ENCODE measurements at places on chromosomes 2 and 18. TPM values are rescaled to one million over a fixed set of nuclear protein-coding genes. Genes with fewer than 3 reads are reported as not detected.

The LBX2 gene
- 0.99 TPM for total RNA-seq

The IFT172 gene
- total RNA-seq, result 12.2 TPM

The REG1B gene
- not detected for total RNA-seq

The KRTCAP3 gene
- 3.5 TPM for total RNA-seq

The GRB14 gene
- 22.1 TPM for total RNA-seq

The FKBP7 gene
- 21.9 TPM for total RNA-seq

The PRLH gene
- total RNA-seq, result not detected

The GKN2 gene
- total RNA-seq, result not detected

The TXNDC9 gene
- 114 TPM for total RNA-seq

The NHEJ1 gene
- total RNA-seq, result 24.6 TPM

The HMSD gene
- 0.17 TPM for total RNA-seq

The C1GALT1C1L gene
- total RNA-seq, result 2.5 TPM

The RAD51AP2 gene
- under 0.01 TPM for total RNA-seq
